Osteocyte (in vitro differentiated cells): ENCODE measurements at places on chromosomes 1 and 21. TPM values are rescaled to one million over a fixed set of nuclear protein-coding genes. Genes with fewer than 3 reads are reported as not detected.

DNA sequence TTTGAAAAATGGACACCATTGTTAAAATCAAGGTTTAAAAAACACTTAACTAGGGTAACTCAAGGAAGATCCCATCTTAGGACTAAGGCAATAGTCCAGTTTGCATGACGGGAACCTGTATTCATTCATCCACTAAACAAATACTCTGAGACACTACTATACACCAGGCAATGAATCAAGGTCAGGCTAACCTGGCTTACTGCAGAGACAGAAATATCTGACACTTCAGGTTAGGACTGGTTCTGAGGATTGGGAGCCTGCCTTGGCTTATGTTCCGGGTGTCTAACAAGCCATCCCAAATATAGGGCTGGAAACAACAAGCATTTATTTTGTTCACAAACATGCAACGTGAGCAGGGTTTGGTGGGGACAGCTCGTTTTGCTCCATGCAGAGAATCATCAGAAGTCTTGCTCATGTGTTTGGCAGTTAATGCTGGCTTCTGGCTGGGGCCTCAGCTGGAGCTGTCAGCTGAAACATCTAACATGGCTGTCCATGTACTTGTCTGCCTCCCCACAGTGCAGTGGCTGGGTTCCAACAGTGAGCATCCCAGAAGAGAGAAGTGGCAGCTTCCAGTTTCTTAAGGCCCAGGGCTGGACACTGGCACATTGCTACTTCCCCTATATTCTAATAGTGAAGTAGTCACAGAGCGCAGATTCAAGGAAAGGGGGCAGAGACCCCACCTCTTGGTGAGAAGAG, 37.0 kb upstream of the CAMK1G start:
- DNase-seq, result no peak

DNA sequence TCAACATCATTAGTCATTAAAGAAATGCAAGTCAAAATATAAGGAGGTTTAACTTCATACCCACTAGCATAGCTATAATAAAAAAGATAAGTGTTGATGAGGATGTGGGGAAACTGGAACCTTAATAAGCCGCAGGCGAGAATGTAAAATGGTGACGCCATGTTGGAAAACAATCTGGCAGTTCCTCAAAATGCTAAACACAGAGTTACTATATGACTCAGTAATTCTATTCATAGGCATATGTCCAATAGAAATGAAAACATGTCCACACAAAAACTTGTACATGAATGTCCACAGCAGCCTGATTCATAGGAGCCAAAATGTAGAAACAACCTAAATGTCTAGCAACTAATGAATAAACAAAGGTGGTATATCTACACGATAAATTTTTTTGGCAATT, 23.2 kb downstream of the DDX59 start:
- DNase-seq, result no peak

DNA sequence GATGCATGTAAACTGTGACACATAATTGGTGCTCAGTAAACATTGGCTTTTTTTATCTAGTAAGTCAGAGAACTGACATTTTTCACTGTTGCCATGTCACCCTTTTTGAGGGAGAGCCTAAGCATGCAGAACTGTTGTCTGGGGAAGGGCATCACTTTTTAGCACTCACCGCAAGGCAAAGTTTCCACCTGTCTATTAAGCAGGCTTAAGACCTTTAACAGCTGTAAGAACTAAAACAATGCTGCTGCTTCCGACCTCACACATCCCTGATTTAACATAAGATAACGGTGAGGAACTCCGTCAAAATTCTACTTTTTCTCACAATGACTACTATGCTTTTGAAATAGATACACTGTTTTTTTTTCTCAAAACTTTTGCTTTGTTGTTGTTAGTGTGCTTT, 554.8 kb downstream of the NUF2 start:
- no peak for DNase-seq

GRCh38 chr1:207500306-207500705, 4.3 kb downstream of the CR1 start:
- DNase-seq, result no peak

DNA sequence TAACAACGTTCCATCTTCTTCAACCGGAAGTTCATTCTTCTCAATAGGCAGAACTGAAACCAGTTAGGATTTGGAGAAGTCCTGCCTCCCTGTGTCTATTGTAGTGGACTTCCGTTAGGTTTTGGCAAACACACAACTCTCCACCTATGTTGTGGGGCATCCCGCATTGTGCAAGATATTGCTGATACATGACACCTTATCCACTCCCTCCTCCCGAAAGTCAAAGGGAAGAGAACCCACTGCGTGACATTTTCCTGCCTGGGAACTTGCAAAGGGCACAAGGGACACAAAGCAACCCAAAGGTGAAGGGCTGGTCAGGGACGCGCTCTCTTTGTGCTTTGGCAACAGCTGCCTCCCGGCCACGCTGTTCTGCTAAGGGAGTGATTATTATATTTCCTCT, 164.8 kb downstream of the TPR start:
- no peak for DNase-seq

ANGPTL3 gene
- total RNA-seq, result not detected in 2 replicates

DNA sequence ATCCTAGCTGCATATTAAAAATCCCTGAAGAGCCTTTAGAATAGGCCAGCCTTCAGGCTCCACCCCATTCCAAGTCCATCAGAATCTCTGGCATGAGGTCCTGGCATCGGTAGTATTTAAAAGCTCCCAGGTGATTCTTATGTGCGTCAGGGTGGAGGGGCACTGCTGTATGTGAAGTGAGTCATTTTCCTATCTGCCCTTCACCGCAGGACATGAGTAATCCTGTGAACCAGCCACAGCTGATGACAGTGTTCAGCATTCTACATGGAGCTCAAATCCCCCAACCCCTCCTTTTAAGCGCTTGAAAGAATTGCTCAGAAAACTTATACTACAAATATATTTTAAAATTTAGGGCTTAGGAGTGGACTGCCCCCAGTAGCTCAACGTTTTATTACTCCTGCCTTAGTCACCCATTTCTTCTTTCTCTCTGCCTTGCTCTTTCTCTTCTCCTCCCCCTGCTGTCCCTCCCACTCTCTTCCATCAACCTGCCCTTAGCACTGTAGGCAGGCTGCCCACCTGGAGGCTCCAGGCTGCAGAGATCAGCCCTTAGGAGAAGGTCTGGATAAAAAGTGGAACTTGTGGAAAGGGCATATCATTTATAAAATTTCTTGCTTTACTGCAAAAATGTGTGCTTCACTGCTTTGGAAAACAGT, 73.8 kb upstream of the ZNF281 start:
- DNase-seq, result no peak

DNA sequence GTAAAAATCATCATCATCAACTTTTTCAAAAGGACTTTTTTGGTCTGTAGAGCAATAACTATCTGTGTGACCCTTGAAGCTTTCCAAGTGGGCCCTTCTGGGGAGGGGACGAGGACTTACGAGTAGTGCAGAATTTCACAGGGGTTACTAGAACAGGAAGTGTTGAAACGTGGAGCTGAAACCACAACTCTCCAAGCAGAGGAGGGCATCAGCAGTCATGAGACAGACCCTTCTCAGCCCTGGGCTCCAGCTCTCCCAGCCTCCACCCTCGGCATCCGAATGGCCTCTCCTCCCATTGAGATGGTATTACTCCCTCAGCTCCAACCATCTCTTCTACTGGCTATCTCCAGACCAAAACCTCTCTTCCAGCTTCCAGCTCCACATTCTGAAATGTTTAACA, 3.6 kb downstream of the FAM89A start:
- DNase-seq, result no peak
